NCI-H1048 (cell line): ENCODE measurements at places on chromosomes 16 and 17.

GRCh38 chr17:75191584-75191983 lies 8.8 kb upstream of the SUMO2 start:
- no peak for DNase-seq

GRCh38 chr17:80832266-80832676 lies 159.4 kb upstream of the CHMP6 start:
- no peak for DNase-seq

DNA sequence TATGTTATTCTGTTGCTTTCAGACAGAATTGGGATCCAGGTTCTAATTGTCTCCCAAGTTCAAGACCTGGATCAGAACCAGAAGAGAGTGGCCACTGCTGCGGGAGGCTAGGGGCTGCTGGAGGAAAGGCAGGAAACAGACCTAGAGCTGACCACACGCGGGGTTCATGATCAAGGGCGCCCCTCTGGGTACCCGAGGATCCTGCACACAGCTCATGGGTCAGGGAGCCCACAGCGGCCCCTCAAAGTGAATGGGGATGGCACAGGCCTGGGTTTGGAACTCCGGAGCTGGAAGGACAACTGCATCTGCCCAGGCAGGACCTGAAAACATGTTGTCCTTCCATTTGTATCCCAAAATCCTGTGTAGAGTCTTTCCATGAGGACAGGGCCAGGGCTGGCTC lies 107.0 kb downstream of the RMI2 start:
- no peak for DNase-seq

DNA sequence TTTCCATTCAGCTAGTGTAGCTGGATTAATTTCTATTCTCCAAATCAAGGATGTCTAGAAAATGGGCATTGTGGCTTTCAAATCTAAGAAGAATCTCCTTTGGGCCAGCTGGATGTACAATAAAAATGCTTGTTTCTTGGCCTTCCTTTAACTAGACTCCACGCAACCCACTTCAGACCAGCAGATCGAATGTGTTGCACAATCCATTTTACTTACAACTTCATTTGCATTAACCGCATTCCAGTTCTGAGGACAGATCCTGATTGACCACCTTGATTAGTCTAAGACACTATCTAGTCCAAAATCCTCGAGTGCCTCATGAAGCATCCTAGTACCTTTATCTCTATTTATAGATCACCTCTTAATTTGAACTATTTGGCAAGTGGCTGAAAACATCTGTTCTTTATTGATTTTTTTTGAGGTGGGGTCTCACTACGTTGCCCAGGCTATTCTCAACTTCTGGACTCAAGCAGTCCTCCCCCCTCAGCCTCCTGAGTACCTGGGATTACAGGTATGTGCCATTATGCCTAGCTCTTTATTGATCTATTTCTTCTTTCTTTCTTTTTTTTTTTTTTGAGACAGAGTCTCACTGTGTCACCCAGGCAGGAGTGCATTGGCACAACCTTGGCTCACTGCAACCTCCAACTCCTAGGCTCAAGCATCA lies 20.3 kb upstream of the HAS3 start:
- DNase-seq: no peak

DNA sequence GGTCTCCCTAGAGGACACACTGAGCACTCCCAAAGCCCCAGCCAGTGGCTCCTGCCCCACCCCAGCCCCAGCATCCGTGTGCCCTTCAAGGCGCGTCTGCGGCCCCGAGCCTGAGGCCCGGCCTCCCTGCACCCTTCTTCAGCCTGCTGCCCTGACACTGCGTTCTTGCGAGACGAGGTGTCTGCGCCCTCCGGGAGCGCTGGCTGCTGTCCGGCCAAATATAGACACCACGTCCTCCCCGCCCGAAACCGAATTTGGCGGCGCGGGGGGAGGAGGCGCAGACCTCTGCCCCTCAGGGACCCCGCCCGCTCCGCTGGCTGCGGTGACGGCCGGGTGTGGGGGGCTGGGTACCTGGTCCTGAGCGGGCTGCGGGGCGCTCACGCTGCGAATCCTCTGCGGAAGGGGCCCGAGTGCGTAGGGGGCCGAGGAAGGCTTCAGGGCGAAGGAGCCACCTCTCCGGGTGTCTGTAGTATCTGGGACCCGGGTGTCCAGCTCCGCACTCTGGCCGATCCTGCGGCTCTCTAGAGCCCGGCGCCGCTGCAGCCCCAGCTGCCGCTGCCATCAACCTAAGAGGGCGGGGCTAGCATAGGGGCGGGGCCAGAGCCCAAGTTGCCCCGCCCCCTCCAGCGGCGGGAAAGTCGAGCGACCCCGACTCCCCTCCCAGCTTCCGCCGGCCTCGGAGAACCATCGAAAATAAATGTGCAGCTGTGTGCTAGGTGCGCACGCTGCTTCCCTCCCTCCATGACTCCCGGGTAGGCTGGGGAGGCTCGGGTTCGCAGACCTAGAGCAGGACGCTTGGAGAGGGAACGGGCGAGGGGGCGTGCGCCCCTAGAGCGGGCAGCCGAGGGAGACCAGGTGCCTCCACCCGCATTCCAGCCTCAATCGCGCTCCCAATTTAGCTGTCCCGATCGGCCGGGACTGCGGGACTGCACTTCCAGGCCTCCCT lies at the start of gene CORO6:
Gene CORO6, minus strand, starts transcription at position 576 of the 946 bp plus-strand sequence. CDS start 1,491 bp downstream, outside the sequence.
- DNase-seq: no peak

DNA sequence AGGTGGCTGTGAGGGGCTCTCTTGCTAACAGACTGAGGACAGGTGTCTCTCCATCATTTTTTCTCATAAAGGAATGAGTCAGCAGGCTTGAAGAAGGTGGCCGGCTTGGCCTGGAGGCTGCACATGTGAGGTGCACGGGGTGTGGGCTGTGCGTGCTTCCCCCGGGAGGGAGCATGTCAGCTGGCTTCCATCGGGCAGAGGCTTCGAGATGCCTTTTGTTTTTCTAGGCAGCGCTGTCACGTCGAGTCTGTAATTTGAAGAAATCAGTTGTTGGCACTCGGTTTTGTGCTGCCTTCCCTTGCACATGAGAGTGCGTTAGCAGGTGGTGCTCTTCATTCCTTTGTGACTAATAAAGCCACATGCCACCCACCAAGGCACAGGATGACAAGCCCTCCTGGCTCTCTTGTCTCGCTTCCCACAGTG lies 89.7 kb downstream of the NPIPB11 start:
- DNase-seq: no peak

- DNase-seq: no peak
Measured at GRCh38 chr17:54408731-54409130, 491.9 kb upstream of the TOM1L1 start.

GRCh38 chr16:50596762-50597450 lies 48.7 kb downstream of the NKD1 start:
- no peak for DNase-seq

DNA sequence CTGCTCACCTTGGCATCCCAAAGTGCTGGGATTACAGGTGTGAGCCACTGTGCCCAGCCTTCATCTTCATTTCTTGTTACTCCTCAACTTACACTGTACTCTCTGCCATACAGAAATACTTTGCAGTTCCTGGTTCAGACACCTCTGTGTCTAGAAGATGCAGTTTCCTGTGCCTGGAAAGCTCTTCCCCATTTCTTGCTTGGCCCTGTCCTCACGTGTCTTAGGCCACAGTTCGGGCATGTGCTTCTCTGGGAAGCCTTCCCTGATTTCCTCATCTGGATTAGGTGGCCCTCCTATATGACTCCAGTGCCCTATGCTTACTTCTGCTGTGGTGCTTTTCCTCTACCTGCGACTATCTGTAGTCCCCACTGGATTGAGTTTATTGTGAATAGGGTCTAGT lies 26.5 kb upstream of the CDR2 start:
- no peak for DNase-seq

DNA sequence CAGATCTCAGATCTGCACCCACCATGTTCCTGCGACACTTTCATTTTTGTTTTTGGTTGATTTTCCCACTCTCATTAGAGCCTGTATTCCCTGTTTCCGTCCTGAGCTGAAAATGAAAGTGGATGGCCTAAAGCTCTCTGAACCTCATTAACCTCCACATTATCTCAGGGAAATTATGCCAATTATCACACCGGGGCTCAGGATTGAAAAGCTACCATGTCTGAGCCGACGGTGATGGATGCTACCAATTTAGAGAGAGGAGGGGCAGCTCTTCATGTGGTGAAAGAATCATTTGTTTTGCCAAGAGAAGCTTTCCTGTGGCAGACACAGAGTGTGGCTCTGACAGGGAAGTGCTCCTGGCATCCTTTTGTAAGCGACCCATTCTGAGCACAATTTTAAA lies 410.4 kb upstream of the CDH11 start:
- DNase-seq: no peak

DNA sequence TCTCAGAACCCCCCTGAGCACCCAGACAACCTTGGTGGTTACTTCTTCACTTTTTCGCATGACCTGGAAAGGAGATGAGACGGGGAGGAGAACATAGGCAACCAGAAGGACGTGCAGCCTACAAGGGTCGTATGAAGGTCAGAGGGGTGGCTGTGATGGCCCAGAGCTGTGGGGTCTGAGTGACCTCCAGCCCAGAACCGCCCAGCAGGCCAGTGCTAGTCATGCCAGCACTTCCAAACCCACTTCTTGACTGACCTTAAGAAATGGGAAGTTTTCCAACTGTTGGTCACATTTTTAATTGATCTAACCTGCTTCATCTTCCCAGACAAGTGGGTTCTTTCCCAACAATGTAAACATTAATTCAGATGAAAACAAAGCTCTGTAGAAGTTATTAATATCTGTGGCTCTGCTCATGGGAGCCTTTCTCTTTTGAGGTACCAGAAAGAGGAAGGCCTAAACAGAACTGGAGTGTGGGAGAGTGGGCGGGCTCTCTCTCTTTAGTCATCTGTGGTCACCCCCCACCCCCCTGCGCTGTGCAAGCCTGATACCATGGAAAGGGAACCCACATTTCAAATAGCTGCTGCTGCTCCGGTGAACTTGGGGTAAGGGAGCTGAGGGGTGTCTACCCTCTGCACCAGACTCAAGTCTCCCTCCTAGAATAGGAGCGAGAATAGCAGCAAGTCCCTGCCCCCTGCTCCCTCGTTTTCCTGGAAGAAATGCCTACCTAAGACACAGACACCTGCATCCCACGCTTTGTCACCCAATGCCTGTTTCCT lies 101.6 kb downstream of the RAB11FIP4 start:
- no peak for DNase-seq
